ENCODE measurements at places on chromosomes 16 and 17. TPM values are rescaled to one million over a fixed set of nuclear protein-coding genes. Genes with fewer than 3 reads are reported as not detected.

DNA sequence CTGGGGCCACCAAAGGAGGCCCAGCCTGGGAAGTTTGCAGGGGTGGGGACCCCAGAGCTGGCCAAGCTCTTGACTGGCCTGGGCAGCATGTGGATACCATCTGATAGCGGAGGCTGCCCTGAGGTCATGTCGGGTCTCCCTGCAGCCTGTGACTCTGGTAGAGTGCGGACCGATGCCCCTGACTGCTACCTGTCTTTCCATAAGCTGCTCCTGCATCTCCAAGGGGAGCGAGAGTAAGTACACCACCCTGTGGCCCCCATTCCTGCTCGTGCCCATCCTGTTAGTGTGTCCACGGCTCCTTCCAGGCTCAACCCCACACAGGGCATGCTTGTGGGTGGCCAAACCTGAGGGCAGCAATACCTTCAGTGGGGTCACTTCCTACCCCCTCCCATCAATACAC is 8.0 kb downstream of the CETP start:
- H3K4me3 ChIP-seq = no peak overlapping the region
- H3K27me3 ChIP-seq = no peaks in the 10 kb centered on the region
- DNase-seq = no peak
- no peaks in the 10 kb centered on the region for H3K36me3 ChIP-seq

GRCh38 chr16:79347277-79347676 is 253.3 kb downstream of the MAF start:
- H3K4me1 ChIP-seq = peaks cover 1% of the 10 kb centered on the region
- no peak overlapping the region for H3K4me3 ChIP-seq
- no peak overlapping the region for H3K27ac ChIP-seq

Gene DHRS7C
- total RNA-seq = not detected

GRCh38 chr16:79188115-79188738 is 412.3 kb downstream of the MAF start:
- no peak overlapping the region for H3K27ac ChIP-seq
- peaks cover 4% of the 10 kb centered on the region for H3K4me1 ChIP-seq
- no peak overlapping the region for H3K4me3 ChIP-seq
- H3K36me3 ChIP-seq = no peaks in the 10 kb centered on the region

Gene WNK4
- 6.4 TPM for total RNA-seq

DNA sequence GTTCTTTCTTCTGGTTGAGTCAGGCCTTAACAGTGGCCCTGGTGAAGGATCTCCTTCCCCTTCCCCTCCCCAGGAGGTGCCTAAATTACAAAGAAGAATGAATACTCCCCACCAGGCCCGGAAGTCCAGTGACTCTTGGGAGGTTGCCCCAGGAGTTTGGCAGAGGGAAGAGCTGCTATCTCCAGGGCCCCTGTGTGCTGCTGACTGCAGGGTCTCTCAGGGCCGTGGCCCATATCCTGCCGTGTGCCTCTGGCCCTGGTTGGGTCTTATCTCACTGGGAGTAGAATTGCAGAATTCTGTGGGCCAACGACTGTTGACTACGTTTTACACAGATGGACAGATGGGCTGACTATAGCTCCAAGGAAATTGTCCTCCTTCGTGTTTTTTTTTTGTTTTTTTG is 28.0 kb downstream of the AKAP1 start:
- H3K4me1 ChIP-seq = peaks cover 12% of the 10 kb centered on the region
- no peak overlapping the region for H3K27ac ChIP-seq
- no peaks in the 10 kb centered on the region for H3K36me3 ChIP-seq
- no peak for DNase-seq

- H3K4me3 ChIP-seq = no peak overlapping the region
- DNase-seq = peak; percentile 66
- no peaks in the 10 kb centered on the region for H3K36me3 ChIP-seq
- H3K27ac ChIP-seq = no peak overlapping the region
- H3K27me3 ChIP-seq = no peaks in the 10 kb centered on the region
- peaks cover 5% of the 10 kb centered on the region for H3K4me1 ChIP-seq
These were observed 7.6 kb downstream of the MRM1 start for GRCh38 chr17:36608794-36609497.

Gene SLC12A3
- not detected for total RNA-seq

Gene GAS2L2
- 9.0 TPM for total RNA-seq

DNA sequence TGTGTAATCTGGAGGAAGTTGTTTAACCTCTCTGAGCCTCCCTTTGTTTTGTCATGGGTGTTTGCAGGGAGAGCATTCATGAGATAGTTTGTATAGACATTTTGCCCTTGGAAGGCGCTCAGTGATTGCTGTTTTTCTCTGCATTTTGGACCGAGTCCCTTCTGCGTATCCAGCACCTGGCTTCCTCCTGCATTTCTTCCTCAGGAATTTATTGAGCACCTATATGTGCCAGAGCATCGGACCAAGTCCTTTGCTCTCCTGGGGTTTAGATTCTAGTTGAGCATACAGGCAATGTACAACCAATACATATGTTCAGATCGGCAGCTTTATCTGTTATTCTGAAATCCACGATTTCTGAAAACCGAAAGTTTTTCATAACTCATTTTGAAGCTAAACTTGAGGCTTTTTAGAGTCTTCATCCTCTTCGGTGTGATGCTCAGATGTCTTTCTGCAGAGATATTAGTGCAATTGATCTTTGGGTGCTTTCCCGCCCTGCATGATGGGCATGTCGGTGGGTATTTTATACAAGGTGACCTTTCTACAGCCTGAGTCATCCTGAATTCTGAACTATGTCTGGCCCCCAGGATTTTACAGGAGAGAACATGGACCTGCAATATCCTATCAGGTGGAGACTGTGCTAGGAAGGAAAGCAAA is 4.1 kb downstream of the IL4R start:
- no peaks in the 10 kb centered on the region for H3K27me3 ChIP-seq
- H3K4me1 ChIP-seq = peaks cover 5% of the 10 kb centered on the region
- DNase-seq = no peak
- H3K4me3 ChIP-seq = no peak overlapping the region
- no peak overlapping the region for H3K27ac ChIP-seq
- H3K36me3 ChIP-seq = no peaks in the 10 kb centered on the region

DNA sequence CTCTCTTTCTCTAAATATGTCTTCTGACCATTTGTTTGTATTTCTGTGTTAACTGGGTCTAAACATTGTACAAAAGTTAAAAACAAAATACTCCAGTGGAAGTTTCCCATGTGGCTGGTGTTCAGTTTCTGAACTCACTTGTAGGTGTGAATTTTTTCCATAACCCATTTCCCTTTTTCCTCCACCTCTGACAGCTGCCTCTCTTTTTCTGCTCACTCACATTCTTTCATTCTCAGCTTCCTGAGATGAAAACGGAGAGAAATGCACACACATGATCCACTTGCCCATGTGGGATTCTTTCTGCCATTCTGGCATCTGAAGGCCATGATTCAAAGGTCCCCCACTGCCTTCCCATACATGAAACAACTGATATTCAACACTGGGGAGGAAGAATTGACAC is 41.1 kb upstream of the ACSM2B start:
- no peak overlapping the region for H3K4me3 ChIP-seq
- DNase-seq = no peak
- H3K27me3 ChIP-seq = no peaks in the 10 kb centered on the region
- no peak overlapping the region for H3K27ac ChIP-seq

Gene SKA2
- 24.7 TPM for total RNA-seq

DNA sequence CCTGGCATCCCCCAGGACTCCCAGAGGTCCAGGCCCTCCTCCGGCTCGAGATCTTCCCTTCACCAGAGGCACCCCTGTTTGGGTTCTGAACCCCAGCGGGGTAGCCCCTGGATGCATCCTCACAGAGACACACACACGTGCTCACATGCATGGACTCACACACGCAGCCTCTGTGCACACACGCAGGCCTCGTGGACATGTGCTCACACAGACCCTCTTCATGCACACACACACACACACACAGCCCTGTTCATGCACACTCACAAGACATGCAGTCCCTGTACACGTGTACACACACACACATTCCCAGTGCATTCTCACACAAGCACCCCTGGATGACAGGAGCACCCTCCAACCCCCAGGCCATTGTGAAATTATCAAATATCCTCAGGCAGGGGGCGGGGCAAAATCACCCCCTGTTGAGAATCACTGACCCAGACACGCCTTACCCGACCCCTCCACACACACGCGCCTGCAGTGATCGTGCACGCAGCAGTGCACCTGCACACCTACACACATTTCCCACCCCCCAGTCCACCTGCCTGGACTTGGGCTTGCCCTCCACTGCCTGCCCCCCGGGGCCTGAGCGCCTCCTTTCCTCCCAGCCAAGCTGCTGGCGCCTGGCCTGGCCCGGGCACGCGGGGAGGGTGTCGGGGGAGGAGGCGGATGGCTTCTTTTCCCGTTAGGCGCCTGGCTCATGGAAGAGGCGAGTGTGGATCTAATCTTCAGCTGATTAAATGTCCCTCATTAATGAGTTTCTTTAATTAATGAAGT is 62.6 kb downstream of the ENGASE start:
- H3K27me3 ChIP-seq = no peaks in the 10 kb centered on the region
- no peaks in the 10 kb centered on the region for H3K4me1 ChIP-seq
- H3K27ac ChIP-seq = no peak overlapping the region
- H3K36me3 ChIP-seq = no peaks in the 10 kb centered on the region
- no peak overlapping the region for H3K4me3 ChIP-seq
- no peak for DNase-seq

Gene CHST4
- total RNA-seq = 0.66 TPM

GRCh38 chr17:47690121-47690520 is 3.8 kb upstream of the TBKBP1 start:
- no peak overlapping the region for H3K4me3 ChIP-seq
- H3K36me3 ChIP-seq = no peaks in the 10 kb centered on the region
- H3K27me3 ChIP-seq = no peaks in the 10 kb centered on the region
- H3K4me1 ChIP-seq = peaks cover 4% of the 10 kb centered on the region
- no peak for DNase-seq
- H3K27ac ChIP-seq = no peak overlapping the region

- H3K4me1 ChIP-seq = peaks cover 5% of the 10 kb centered on the region
- H3K36me3 ChIP-seq = no peaks in the 10 kb centered on the region
- no peak overlapping the region for H3K27ac ChIP-seq
- no peak for DNase-seq
- H3K27me3 ChIP-seq = no peaks in the 10 kb centered on the region
These were observed 17.8 kb downstream of the MBTPS1 start for GRCh38 chr16:84098939-84099338.
